NCI-H187 treated with DMSO at 0.1 percent for 48 hours (cell line): ENCODE measurements at places on chromosomes 7 and 10.

GRCh38 chr10:17265468-17265867 lies 37.4 kb downstream of the VIM start:
- no peak for DNase-seq

GRCh38 chr7:18119985-18120384 lies 92.3 kb upstream of the PRPS1L1 start:
- DNase-seq = no peak

GRCh38 chr7:424961-425793 lies 94.5 kb downstream of the PDGFA start:
- no peak for DNase-seq

DNA sequence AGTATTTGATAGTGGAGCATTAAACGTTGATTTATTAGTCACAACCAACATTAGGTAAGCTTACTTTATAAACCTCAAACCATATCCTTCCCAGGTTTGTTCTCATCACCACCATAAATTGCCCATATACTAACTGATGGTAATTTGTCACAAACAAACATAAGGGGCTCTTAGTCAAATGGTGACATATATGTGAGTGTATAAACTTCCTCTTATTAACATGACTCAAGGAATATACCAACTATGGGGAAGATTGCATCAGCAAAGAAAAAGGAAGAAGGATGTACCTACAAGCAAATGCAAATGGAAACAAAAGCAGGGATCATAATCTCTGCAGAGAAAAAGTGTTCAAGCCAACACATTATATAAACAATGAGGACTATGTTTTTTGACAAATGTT lies 418.2 kb upstream of the AKR1E2 start:
- DNase-seq = no peak

DNA sequence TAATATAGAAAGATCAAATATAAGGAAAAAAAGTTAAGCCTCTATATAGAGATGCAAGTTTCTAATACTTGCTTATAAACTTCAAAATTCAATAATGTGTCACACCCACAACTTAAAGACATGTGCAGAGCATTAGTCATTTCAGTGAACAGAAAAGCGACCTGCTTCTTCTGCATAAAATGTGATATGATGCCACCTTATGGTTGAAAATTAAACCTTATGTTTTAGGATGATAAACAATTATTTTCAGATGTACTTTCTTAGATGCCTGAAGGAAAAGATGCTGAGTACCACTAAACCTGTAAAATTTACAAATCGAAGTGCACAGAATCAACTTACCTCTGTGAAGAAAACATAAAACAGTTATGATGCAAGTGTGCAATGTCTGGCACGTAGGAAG lies 96.0 kb downstream of the MTERF1 start:
- DNase-seq = no peak

DNA sequence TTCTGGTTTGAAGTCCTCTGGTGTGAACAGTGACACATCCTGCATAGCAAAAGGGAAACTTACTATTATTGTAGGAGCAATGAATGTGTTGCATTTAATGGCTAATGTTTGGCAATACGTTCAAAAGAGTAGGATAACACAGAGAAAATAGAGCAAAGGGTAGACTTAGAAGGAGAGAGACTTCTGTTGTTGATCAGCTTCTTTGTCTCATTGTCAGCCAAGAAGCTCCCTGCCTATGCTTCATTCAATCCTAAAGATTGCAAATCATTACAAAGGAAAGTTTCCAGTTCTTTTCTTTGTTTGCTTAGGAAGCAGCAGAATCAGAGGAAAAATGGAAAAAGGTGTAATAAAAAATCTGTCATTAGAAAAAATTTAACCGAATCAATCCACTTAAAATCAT lies 7.9 kb upstream of the TSPAN13 start:
- DNase-seq = no peak

DNA sequence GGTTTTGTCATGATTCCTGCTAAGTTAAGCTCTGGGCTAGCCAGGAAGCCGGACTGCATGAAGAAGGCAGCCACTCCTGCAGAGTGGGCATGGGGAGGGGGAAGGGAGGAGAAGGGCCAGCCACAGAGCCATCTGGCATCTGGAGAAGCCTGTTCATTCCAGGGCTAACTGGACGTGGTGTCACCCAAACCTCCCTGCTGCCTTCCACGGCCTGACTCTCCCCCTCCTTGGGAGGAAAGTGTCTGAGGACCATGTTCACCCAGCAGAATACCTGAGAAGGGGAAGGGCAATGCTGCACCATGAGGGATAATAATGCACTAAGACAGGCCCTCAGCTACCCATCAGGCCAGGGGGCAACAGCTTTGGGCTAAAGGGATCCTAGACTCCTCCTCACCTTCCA lies 15.4 kb downstream of the AQP1 start:
- no peak for DNase-seq
